ENCODE measurements at places on chromosomes 16 and 17.

DNA sequence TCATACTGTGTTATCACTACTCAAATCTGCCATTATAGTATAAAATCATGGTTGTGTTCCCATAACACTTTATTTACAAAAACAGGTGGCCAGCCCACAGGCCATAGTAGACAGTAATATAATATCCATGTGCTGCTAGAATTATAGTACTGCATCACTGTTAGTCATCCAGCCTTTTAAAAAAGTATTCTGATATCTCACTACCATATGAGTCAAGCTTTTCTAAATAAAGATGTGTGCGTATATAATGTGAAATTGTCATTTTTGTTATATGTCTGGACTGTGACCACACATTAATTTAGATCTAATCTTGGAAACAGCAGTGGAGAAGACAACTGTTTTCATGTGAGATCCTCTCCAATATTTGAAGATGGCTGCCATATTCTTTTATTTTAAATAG lies 1049.1 kb upstream of the GOT2 start:
- DNase-seq = no peak

- no peak for DNase-seq
Measured at GRCh38 chr16:72554935-72555334, 383.0 kb upstream of the PMFBP1 start.

- no peak for DNase-seq
Measured at GRCh38 chr16:9297437-9298113, 206.1 kb downstream of the HAPSTR1 start.

- DNase-seq = peak; percentile 92
Measured at GRCh38 chr17:39200070-39200879, at the start of gene RPL19. Gene RPL19 (plus strand): TSS chr17:39200283. CDS start chr17:39200345, 62 bp downstream.

DNA sequence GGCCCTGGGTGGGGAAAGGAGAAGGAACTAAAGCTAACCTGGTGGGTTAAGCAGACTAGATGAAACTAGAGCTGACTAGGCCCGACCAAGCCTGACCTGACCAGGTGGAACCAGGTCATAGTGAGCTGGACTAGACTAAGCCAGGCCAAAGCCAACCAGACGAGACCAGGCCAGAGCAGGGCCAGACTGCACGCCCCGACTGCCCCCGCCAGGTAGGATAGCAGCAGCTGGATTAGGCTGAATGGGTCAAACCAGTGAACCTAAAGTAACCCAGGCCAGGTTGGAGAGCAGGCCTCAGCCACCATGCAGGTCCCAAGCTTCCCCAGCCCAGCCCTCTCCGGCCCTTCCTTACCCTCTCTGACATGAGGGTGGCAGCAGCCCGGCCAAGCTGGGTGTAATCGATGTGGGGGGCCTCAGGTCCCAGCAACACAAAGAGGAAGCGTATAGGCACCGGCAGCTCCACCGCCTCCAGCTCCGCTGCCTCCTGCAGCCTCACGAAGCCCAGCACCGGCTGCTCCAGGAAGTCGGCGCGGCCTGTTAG lies 9.1 kb downstream of the SLC4A1 start:
- DNase-seq = no peak

DNA sequence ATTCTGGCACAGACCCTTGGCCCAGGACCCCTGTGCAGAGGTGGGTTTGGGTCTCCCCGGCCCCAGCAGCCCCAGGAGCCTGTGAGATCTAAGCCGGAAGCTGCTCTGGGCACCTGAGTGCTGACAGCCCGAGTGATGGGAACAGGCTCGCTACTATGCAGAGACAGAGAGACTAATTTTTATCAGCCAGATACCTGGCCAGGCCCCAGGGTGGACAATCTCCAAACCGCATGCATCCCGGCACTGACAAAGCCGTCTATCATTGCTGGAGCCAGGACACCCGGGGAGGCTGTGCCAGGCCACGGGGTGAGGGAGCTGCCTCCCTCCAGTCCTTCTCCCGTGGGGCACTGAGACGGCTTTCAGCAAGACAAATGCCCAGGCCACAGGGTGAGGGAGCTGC lies 25.0 kb downstream of the CBFA2T3 start:
- no peak for DNase-seq

- no peak for DNase-seq
Measured at GRCh38 chr17:8947201-8947600, 18.3 kb downstream of the PIK3R5 start.

GRCh38 chr16:77290451-77291115 lies 91.4 kb downstream of the SYCE1L start:
- DNase-seq = peak; percentile 81

GRCh38 chr17:17027442-17028058 lies 14.7 kb upstream of the MPRIP start:
- no peak for DNase-seq

DNA sequence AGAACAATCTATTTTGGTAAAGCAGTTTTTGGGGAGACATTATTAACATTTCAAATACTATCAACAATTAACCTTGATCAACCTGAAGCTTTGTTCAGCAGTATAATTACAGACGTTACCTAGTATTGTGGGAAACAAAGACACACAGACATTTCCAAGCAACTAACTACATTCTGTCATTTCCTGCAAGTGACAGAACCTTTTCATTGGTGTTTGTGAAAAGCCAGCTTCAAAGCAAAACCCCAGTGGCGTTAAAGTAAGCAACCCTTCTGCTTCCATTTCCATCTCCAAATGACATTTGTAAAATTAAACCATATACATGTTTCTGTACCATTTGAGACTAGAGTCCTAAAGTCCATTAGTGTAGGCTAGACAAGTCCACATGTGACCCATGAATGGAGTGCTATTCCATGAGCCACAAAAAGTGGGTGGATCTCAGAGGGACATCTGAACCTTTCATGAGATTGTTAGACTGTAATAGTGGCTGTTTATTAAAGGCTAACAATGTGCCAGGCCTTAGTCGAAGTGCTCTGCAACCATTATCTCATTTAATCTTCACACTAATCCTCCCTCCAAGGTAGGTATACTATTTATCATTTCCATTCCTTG lies 101.2 kb downstream of the SSH2 start:
- DNase-seq = peak; percentile 16

- no peak for DNase-seq
Measured at GRCh38 chr16:35908942-35909341, 2449.5 kb downstream of the TP53TG3F start.

Data from NCI-H1436 (cell line).